Lung (tissue), 17 donors: ENCODE measurements at places on chromosomes 5 and 9.

GRCh38 chr5:64969578-64969977 is 200.8 kb downstream of the CWC27 start:
- peak; percentile 36 for DNase-seq

DNA sequence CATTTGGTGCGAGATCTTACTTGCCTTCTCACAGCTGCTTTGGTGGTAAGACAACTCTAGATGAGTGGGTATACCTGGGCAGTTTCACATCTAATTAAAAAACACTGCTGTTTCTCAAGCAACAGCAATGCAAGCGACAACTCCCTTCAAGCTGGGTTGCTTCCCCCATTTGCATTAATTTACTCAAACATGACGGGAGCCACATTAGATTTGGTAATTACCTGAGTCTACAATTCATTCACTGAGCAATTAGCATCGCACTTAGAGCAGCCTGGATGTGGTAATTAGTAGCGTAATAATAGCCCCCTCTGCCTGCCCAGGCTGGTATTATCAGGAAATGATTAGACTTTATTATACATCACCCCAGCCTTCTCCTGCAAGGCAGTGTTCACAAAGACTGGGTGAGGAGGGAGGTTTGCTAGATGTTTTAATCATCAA is 73.4 kb downstream of the FBXO38 start:
- DNase-seq = no peak

GRCh38 chr5:143236682-143237081 is 166.8 kb downstream of the NR3C1 start:
- DNase-seq = no peak

DNA sequence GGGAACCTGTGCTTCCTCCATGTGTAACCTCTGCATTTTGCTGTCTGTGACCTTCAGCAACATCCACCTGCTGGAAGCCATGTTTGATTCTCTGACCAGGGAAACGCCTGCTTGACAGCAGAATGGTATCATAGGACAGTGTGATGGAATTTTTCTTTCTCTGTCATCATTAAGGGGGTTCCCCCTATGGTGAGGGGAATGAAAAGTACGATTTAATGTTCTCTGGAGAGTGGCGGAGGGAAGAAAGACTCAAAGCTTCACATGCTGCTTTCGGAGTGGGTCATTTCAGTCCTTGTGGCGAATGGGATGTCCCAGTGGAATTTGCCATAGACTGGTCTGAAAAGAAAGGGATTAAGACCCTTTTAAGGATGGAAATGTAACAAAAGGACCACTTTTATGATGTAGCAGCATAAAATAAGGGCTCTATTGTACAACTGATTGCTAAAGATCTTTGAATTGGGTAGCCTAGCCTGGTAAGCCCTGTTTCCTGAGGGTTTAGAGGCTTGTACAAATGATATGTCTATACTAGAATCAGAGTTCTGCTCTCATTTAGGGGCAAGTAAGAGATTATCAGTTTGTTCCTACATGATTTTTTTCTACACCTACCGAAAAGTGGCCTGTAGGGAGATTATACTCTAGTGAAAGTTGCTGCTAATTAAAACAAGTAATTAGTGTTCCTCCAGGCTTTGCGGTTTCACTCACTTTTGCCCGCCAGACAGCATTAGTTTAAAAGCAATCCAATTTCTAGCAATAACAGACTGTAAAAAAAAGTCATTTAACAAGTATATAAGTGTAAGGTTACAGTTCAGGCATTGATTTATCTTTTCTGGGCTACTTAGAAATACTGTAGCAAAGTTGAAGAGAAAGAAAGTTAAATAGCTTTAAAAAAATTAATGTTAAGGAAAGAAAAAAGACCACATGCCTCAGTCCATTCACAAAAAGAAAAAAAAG is 904.5 kb downstream of the NR2F1-AS1 start:
- DNase-seq = no peak

GRCh38 chr9:127107171-127107928 is 15.1 kb downstream of the ANGPTL2 start:
- no peak for DNase-seq
